ENCODE measurements at places on chromosomes 4 and X. TPM values are rescaled to one million over a fixed set of nuclear protein-coding genes. Genes with fewer than 3 reads are reported as not detected.

- DNase-seq: no peak
Measured at GRCh38 chrX:3690140-3690539, 23.3 kb downstream of the PRKX start.

- DNase-seq: no peak
Measured at GRCh38 chr4:833731-834367, 7.9 kb upstream of the CPLX1 start.

DNA sequence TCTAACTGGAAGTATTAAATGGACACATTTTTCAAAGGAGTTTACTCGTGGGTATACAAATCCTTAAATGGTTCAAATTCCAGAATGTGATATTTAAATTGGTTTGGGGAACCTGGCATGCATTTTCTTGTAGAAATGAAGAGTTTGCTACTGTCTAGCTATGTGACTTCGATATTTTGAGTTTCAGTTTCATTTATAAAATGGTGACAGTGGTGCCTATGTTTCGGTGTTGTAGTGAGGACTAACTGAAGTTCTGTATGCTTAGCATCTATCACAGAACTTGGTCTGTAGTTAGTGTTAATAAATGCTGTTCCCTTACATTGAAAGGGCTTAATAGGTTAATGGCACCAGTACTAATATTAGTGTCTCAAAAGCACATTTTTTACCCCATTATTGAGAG, 29.4 kb downstream of the TRPC5 start:
- DNase-seq: no peak

The NAP1L3 gene
- 8.0 TPM for total RNA-seq

- no peak for DNase-seq
Measured at GRCh38 chr4:154039435-154040343, 250.8 kb upstream of the SFRP2 start.

DNA sequence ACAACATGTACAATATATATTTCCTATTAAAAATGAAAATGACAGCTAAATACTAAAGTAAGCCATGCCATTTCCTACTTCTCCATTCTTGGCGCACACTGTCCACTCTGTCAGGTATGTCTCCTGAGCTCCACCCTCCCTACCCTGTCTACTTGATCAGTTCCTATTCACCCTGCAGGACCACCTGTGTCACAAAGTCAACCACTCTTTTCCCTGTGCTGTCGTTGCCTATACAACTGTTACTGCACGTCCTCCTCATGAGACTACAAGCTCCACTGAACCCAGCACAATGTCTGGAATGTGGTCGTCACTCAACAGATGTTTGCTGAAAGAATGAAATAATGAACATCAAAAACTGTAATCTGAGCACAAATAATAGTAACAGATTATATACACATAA, 54.9 kb downstream of the SLC9A7 start:
- no peak for DNase-seq

DNA sequence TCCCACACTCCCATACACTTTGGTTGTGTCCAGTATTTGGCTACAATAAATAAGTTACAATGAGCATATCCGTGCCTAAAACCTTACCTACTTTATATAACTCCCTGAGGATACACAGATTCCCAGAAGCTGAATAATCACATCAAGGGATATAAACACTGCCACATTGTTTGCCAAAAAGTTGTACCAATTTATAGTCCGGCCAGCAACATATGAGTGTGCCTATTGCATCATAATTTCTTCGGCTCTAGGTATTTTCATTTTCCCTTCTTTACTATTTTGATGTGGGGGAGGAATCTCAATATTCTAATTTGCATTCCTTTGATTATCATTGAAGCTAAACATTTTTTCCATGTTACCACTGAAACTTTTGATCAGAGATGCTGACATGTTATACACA, 146.4 kb downstream of the PCDH19 start:
- no peak for DNase-seq

DNA sequence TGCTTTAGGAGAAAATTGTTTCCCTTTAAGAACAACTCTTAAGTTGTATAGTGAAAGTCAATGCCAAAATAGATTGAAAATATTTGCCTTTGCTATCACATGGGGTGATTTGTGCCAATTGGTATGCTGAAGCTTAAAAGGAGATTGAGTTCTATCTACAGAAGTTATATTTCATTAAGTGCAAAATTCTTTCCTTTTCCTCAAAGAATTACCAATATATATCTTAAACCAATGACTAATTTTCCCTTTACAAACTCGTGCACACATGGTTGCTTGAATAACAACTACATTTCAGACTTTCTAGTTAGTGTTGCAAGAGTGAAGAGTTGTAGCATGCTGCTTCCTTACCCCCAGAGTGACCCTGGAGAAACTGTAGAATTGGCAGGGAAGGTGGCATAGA, 990.0 kb upstream of the PABPC4L start:
- DNase-seq: no peak
